ENCODE measurements at places on chromosomes 12 and 14.

DNA sequence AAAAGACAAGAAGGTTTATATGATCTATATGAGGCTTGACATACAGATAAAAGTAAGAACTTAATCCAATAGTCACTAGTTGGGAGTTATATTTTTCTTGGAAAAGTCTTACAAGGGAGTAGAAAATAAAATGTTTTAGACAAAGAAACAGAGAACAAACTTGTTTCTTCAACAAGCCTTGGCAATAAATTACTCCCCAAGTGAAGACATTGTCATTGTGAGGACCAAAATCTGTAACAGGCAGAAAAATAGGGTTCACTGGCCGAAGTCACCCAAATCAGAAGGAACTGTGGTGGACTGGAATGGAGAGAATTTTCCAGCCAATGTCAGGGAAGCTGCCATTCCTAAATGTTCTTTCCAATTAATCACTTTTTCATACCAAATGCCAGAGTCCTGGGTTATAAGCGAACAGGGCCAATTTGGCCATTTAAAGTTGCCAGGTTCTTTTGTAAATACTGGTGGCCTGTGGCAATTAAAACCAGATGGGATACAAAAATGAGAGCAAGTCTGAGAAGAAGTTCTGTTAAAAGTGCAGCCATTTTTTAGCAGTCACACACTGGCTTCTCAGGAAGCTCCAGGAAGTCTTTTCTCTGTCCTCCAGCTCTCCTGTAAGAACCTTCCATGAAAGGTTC lies 117.3 kb upstream of the OVCH1 start:
- DNase-seq: no peak

- DNase-seq: no peak
These were observed 700 bp downstream of the PRKAG1 start for GRCh38 chr12:49017891-49018260.

DNA sequence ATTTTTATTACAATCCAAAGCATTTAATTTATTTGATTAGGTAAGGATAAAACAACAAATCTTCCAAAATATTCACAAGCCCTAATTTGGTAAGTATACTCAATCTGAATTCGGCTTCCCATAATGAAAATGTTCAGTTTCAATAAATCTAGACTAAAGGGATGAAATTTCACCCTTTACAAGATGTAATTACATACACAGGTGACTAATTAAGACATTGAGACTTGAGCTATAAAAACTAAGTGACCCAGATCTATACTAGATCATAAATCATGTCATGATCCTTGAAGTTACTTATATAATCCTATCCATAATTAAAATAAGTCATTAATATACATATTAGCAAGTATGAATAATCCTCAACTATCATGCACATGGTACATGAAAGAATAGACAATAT lies 36.6 kb downstream of the LRP6 start:
- DNase-seq: no peak

GRCh38 chr12:56530390-56531055 lies 8.9 kb downstream of the RBMS2 start:
- DNase-seq: no peak

GRCh38 chr12:75712223-75712622 lies 200.8 kb upstream of the KRR1 start:
- no peak for DNase-seq

DNA sequence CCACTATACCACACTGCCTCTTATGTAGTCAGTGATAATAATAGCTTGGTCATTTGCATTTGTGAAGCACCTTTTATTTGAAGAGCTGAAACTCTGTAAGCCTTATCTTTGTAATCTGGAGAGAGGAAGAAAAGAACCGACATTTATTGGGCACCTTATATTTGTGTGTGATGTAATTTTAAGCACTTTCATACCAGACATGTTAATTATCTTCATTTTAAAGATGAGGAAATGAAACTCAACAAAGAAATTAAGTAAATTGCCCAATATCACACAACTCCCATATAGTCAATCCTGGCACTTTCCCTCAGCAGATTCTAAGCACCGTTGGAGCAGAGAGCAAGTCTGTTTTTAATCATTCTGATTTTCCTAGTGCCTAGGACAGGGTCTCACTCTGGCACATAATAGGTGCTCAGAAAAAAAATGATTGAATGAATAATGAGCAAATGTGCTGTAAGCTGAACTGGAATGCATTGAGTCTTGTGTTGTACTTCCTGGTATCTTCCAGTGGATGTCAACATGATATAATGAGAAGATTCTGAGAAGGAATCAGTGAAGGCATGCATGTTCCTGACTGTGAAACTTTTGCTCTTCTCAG lies 418.9 kb downstream of the ZFP36L1 start:
- no peak for DNase-seq

DNA sequence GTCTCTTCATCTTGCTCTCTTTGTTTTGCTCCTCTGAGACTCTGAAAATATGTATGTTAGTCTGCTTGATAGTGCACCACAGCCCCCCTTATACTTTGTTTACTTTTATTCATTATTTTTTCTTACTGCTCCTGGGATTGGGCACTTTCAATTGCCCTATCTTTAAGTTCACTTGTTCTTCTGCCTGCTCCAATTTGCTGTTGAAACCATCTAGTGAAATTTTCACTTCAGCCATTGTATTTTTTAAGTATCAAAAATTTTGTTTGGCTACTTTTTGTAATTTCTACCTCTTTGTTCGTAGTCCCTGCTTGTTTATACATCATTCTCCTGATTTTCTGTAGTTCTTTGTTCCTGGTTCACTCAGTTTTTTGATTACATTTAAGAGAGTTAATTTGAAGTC lies 223.3 kb downstream of the SLC38A4 start:
- DNase-seq: no peak

- no peak for DNase-seq
These were observed 57.8 kb downstream of the GALNT16 start for GRCh38 chr14:69317780-69318179.

DNA sequence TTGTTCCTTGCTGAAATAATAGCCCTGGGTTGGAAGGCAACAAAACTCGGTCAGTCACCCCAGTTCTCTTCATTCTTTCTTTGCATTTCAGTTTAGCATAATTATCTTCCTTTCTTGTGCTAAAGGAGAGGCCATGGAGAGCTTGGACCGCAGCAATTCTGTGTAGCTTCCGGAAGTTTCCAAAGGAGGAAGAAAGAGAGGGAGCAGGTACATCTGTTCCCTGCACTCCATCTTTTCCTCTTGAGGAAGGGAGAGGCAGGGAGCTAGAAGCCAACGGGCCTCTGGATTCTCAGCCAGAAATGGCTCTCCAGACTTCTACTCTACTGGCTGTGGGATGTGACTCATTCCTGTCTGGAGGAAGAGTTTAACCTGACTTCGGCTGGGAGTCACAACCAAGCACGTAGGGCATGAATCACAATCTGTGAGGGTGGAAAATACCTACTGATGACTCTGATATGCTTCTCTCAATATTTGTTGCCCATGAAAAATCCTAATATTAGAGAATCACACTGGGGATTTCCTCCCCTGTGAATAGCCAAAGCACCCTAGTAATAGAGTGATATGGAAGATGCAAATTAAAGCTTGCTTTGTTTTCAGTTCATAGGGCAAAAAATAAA lies 17.0 kb downstream of the ANO6 start:
- peak; percentile 86 for DNase-seq

DNA sequence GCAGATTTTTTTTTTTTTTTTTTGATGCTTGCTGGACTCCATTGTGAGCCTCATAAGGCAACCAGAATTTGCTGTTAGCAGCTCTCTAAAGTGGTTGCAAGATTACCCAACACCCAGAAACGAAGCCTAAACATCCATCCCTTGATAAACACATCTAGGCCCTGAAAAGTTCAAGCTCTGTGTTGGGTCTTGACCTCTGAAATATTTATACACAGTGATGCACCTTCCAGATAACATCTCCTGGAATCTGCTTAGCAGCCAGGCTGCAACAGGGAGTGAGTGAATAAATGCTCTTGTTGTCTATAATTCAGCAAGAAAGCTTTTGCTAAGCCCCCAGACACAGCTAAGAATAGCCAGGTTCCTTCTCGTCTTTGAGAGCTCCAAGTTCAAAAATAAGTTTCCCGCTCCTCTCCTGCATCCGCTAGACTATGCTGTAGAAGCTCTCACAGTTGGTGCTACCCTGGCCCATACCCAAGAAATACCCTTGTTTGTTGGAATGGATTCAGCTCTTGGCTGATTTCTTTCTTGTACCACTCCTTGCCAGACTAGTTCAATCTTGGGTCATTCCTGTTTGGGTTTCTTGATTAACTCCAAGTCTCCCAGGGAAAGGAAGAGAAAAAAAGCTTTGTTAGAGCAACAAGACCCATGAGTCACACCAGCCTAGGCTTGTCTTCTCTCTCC lies 610.6 kb upstream of the TBX3 start:
- DNase-seq: no peak

DNA sequence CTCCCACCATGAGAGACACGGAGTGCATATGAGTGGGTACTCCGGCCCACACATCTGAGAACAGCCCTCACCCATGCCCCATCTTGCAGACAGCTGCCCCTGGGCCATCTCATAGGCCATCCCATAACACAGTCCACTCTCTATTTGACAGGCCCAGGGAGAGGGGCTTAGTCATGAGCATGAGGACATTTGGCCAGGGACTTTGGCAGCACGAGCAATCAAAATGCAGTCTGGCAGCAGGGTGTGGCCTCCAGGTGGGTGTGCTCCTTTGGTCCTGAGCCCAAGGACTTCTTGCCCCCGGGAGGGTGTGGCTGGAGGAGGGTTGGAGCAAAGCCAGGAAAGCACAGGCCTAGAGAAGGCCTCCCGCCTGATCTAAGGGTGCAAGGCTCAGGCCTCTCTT lies 25.6 kb downstream of the EMP1 start:
- no peak for DNase-seq

DNA sequence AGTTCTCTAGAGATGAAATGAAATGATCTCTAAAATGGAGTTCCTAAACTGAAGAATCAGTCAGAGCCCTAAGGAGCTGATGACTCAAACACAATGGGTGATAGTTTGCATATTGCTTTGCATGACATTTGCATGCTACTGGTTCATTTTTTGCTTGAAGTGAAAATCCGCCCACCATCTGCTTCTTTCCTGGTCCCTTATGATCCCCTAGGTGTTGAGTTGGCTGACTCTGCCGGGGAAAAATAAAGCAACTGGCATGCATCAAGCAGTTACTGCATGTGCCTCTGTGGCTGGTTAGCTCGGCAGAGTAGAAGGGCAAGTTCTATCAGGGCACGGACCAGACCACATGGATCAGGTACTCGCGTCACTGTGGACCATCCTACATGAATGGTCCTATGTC lies 151.1 kb downstream of the PPM1H start:
- DNase-seq: no peak

- DNase-seq: no peak
These were observed 32.9 kb upstream of the IFT81 start for GRCh38 chr12:110091136-110091711.
